Osteoblast (primary cell): ENCODE measurements at places on chromosomes 16 and 17. TPM values are rescaled to one million over a fixed set of nuclear protein-coding genes. Genes with fewer than 3 reads are reported as not detected.
A peak's percentile ranks its signal among the peaks of the same experiment; 100 is the strongest.

GRCh38 chr16:29811896-29812665 lies at the start of gene PRRT2:
TSS of gene PRRT2 (plus strand) at chr16:29812193. CDS start at chr16:29813055, 862 bp downstream.
- DNase-seq = peak; percentile 90

CLDN7 gene
- 0.36 and 1.8 TPM in 2 replicates for total RNA-seq

KRTAP1-5 gene
- total RNA-seq = 25.0 and 31.8 TPM in 2 replicates

DNA sequence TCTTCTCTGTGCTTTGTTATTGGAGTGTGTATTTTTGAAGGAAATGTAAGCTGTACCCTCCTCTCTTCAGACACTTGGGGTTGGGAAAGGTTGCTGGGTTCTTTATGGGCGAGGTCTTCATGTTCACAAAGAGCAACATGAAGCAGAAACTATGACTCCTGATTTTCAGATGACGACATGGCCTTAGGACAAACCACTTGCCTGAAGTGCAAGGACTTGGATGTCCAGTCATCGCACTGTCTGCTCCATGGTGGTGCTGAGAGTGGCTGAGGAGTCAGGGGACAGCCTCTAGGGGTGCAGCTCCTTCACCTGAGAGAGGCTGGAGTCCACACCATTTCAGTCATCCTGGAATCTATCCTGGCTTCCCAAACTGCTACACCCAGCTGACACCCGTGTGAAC lies 183.9 kb upstream of the CDH5 start:
- no peak for DNase-seq

DNA sequence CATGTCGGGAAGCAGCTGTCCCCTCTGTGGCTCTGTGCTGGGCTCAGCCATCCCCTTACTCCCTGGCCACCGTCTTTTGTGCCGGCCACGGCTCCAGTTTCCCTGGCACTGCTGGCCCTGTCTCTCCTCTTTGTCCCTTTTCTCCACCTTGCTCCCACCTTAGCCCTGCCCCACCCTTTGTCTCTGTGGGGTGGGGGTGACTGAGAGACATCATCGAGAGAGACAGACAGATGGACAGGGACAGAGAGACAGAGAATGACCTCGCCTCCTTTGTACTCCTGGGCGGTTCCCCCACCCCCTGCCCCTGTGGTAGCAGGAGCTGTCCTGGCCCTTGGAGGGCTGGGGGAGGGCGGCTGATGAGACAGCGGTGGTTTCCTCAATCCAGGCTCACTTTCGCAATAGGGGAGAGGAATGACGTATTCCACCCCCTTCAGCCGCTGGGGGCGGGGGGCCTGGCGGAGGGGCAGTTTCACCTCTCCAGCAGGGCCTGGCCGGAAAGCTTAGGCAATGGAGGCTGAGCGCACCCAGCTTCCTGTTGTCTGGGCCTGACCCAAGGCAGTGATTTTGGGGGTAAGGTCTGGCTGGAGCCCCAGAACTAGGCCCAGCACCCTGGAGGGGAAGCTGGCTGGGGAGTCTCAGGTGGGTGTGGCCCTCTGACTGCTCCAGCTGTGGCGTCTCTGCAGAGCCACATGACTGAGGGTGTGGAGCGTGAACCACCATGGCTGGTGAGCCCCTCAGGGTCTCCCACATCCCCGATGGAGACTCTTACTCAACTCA lies 7.3 kb downstream of the FMNL1 start:
- peak; percentile 100 for DNase-seq

DNA sequence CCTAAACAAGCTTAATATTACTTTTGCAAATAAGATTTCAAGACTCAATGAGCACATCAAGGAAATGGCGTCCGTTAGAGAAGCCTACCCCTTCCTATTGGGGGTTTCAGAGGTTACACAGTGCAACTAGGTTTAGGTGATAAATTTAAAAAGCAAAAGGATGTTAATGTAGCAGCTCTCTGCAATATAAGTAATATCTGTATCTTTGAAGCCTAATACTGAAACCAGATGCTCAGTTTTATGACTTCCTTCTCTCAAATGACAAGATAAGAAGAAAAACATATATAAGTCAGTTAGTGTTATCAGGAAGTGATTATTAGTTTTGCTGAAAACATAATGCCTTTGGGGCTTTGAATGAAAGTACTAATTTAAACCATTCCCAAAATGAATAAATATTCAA lies 54.3 kb upstream of the MED13 start:
- DNase-seq = peak; percentile 14

GRCh38 chr16:69793526-69793925 lies 31.4 kb downstream of the WWP2 start:
- DNase-seq = no peak

GRCh38 chr16:30523768-30524574 lies 2.4 kb downstream of the ZNF768 start:
- peak; percentile 82 for DNase-seq

DNA sequence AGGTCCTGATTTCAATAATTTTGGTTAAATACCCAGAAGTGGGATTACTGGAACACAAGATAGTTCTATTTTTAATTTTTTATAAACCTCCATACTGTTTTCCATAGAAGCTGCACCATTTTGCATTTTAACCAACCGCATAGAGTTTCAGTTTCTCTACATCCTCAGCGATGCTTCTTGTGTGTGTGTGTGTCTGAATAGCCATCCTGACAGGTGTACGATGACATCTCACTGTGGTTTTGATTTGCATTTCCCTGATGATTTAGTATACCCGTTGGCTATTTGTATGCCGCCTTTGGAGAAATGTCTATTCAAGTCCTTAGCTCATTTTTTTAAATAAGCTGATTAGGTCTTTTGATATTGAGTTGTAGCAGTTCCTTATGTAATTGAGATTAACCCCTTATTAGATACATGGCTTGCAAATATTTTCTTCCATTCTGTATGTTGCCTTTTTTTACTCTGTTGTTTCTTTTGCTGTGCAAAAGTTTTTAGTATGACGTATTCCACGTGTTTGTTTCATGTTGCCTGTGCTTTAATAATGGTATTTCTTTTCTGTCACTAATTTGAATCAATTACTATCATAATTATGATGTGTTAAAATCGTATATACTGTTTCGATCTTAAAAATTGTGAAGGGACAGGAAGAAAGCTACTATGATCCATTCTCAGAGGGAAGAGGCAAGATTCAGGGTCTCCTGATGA lies 227.2 kb upstream of the MON1B start:
- DNase-seq = no peak

DNA sequence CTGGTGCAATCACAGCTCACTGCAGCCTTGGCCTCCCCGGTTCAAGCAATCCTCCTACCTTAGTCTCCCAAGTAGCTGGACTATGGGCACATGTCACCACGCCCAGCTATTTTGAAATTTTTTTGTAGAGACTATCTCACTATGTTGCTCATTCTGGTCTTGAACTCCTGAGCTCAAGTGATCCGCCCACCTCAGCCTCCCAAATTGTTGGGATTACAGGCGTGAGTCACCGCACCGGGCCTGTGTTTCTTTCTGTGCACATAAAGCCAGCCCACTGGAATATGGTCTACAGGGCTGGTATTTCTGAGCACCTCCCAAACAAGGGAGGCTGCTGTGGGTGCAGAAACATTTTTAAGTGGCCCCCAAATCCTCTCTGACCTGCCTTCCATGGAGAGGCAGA lies 8.4 kb downstream of the TMEM95 start:
- peak; percentile 66 for DNase-seq
